ENCODE measurements at places on chromosomes 12 and 14.

- no peak for DNase-seq
Measured at GRCh38 chr12:119373001-119373400, 38.5 kb downstream of the CCDC60 start.

- no peak for DNase-seq
Measured at GRCh38 chr12:53750812-53751335, 905 bp downstream of the CISTR start.

DNA sequence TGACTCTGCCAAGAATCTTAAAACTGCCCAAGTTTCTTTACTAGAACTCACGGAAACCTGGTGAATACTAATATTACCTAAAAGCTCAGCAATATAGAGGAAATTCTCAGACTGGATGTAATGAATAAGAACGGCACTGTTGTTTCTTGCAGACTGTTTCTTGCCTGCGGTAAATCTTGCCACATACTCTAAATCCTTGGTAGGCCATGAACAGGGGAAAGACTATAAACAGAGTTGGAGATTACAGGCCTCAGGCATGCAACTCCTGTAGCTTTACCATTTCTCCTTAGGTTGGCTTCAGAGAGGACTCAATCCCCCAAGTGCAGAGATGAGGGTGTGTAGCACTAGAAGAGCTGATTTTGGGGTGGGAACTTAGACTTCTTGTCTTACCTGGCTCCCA lies 1.1 kb downstream of the ALDH6A1 start:
- DNase-seq: no peak

- no peak for DNase-seq
Measured at GRCh38 chr14:58716706-58717105, 78.9 kb downstream of the DACT1 start.

Measured in CD14-positive monocyte (primary cell).